ENCODE measurements at places on chromosomes 3 and 15. TPM values are rescaled to one million over a fixed set of nuclear protein-coding genes. Genes with fewer than 3 reads are reported as not detected.

ADAMTS7 gene
- 3.3 TPM for polyA plus RNA-seq

- no peak for DNase-seq
Measured at GRCh38 chr3:157064402-157064801, 95.5 kb downstream of the CCNL1 start.

DNA sequence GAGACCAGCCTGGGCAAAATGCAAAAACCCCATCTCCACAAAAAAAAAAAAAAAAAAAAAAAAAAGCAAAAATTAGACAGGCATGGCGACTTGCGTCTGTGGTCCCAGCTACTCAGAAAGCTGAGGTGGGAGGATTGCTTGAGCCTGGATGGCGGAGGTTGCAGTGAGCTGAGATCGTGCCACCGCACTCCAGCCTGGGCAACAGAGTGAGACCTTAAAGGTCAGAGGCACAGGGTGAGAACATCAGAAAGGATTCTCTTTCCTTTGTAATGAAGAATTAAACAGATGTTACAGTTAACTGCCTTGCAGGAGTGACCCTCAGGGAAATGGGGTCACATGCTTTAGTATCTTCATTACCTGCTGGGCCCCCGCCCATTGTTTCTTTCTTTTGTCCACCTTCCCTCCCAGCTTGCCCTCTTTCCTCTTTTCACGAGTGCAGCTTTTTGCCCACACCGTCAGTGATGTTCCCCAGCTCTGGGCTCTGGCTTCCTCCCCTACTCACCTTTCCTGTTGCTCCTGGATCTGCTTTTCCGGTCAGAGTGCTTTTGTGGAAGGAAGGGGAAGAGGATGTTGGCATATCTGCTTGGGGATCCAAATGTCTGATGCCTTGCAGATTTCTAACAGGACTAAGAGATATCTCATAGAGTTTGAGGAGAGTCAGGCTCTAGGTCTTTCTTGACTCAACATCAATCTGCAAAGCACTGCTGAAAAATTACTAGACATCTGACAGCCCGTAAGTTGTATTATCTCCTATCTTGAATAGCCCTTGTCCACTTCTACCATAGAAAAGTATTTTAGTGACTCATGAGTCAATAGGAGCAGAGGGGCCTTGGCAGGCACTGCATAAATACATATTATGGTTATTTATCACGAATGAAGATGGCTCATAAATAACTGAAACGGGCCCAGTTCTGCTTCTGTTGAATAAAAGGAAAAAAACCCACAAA, 35.6 kb upstream of the NDUFB4 start:
- DNase-seq = no peak

GRCh38 chr3:191329654-191330529, at the start of gene UTS2B:
UTS2B (minus strand) TSS chr3:191330526; CDS start chr3:191282189, 48,337 bp downstream.
- peak; percentile 36 for DNase-seq

DNA sequence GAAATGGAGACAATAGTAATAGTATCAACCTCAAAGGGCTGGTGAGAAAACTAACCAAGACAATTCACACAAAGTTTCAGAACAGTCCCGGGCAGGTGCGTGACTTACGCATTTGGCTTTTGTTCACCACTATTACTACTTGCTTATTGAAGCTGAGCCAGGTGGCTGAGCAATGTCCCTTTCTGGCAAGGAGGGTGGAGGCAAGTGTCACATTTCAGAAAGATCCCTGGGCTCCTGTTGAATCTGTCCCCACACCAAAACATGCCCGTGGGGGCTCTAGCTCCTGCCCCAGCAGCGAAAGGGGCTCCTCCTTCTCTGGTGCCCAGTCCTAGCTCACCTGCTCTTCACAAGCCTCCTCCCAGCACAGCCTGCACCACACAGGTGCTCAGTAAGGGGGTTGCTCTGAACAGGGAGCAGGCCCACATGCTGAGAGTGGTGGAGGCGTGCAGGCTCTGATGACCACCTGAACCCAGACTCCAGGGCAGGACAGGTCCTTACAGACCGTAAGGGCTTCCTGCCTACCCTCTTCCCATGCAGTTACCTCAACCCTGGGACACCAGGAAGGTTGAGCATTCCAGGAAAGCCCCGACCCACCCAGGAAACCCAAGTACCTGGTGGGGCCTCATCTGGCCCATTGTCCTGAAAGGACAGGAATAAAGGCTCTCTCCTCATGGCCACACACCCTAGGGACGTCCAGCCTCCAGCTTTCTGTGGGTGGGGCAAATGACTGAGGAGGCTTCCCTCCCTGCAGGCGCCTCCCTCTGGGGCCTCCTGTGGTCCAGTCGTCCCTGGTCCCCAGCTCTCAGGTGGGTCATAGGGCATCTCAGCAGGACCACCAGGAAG, 32.6 kb downstream of the SEMA7A start:
- DNase-seq = no peak

- no peak for DNase-seq
Measured at GRCh38 chr3:19596408-19596807, 337.6 kb downstream of the EFHB start.

DNA sequence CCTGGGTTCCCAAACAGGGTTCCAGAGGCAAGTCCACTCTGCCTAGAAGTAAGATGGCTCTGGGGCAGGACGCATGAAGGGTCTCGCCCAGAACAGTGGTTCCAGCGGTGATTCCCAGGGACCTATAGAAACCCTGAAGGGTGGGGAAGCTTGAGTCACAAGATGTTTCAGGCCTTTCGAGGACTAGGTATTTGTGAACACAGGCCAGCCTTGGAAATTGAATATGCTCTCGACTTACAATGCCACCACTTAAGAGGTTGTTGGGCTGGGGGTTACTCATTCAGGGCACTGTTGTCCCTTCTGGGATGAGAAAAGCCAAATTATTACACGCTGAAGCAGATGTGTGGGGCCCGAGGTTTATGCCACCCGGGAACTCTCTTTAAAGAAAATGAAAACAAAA, 152.0 kb downstream of the TJP1 start:
- DNase-seq = no peak

- DNase-seq = peak; percentile 84
Measured at GRCh38 chr3:170357176-170358041, at the start of gene SKIL. SKIL (plus strand) TSS chr3:170357715; CDS start chr3:170360332, 2,617 bp downstream.

GRCh38 chr3:123082370-123083065, 15.7 kb downstream of the PDIA5 start:
- no peak for DNase-seq

DNA sequence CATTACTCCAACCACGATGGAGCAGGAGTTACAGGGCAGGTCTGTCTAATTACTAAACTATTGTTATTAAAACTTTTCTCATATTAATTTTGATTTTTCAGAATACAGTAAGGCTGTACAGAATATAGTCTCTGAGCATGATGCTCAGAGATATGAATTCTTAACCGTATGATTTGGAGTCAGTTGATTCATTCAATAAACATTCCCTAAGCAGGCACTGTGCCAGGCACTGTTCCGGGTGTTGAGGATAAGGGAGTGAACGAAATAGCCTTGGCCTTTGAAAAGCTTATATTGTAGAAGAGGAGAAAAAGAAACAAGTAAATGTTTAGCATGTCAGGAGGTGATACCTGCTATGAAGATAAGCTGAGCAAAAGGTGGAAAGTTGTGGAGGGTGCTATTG, 187.3 kb downstream of the KCNAB1 start:
- no peak for DNase-seq

- DNase-seq = no peak
Measured at GRCh38 chr3:108455212-108455705, 55.1 kb downstream of the MYH15 start.
